Mesendoderm (in vitro differentiated cells): ENCODE measurements at places on chromosomes 1 and 21.

- peak; percentile 71 for DNase-seq
Observed at GRCh38 chr1:214476229-214476985, 75.0 kb downstream of the PTPN14 start.

GRCh38 chr1:96971439-96971838, 249.9 kb downstream of the PTBP2 start:
- no peak for DNase-seq

- DNase-seq, result peak; percentile 39
Observed at GRCh38 chr1:64242895-64243756, 39.7 kb downstream of the UBE2U start.

- DNase-seq, result peak; percentile 29
Observed at GRCh38 chr21:26887251-26887650, 42.0 kb upstream of the ADAMTS1 start.

- no peak for DNase-seq
Observed at GRCh38 chr1:192943108-192943507, 116.1 kb downstream of the UCHL5 start.

DNA sequence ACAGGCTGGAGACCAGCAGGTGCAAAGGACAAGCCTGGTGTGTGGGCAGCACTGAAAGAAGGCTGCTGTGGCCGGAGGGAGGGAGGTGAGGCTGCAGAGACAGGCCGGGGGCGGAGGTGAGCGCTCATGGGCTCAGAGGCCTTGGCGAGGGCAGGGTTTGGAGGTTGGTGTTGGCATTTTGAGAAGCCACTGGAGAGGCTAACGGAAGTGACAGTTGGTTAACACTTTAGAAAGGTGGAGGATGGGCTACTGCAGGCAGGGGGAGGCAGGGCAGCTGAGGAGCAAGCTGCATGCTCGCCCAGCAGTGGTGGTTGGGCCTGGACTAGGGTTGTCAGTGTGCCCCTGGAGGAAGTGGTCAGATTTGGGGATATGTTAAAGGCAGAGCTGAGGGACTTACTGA, 37.5 kb downstream of the QSOX1 start:
- no peak for DNase-seq

DNA sequence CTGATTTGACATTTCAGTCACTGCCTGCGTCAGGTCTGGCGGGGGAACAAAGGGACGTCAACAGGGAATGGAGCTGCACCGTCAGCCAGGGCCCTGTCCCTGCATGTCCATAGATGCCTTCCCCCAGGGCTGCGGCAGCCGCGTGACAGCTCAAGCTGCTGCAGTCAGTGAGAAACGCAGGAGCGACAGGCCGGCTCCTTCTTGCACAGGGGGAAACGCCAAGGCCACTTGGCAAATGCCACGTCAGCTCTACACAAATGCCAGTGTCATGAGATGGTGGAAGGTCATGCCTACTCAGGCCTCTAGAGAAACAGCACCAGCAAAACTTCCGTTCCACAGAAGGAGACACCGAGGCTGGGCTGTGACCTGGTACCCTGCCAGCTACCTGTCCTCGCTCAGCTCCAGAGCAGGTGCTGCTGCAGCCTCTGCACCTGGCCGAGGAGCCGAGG, 37.7 kb downstream of the SYF2 start:
- no peak for DNase-seq

DNA sequence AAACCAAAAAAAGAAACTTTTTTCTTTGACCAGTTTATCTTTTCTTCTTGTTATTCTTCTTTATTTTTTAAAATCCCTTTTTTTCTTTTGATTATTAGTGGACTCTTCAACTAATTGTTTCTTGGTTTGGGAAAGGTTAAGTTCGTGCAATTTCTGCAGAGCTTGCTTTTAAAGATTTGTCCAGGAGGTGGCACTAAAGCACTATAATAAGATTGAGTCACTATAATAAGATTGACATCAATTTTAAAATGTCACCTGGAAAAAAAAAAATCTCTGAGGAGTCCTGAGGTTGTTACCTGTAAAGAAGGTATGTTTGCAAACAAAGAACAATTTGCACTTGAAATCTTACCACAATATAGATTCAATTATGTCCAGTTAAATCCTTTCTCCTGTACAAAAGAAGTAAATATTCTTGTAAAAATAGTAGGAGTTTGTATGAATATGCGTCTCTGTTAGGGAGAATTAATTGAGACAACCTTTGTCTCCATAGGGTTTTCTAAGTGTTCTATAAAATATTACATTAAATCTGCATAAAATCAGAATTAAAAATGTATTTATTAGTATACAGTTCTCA, 166.7 kb downstream of the ADGRL4 start:
- DNase-seq, result peak; percentile 42
